ENCODE measurements at places on chromosomes 2 and 18.

DNA sequence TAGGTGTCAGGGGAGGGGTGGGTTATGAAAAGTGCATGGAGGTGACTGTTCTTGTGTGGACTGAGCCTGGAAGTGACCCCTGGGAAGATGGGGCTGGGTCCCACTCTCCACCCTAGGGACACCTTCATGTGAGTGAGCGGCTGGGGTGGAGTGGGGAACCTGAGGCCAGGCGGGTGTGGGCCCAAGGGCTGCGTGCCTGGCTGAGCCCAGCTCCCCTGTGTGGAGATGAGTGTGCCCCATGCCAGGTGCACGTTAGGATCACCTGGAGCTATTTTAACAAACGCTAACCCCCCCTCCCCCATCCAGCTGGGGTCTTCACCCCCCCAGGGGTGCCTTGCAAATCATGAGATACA lies 26.5 kb downstream of the ZAP70 start:
- no peak for DNase-seq

- DNase-seq = peak; percentile 57
Measured at GRCh38 chr2:105545730-105546627, 147.1 kb upstream of the FHL2 start.

DNA sequence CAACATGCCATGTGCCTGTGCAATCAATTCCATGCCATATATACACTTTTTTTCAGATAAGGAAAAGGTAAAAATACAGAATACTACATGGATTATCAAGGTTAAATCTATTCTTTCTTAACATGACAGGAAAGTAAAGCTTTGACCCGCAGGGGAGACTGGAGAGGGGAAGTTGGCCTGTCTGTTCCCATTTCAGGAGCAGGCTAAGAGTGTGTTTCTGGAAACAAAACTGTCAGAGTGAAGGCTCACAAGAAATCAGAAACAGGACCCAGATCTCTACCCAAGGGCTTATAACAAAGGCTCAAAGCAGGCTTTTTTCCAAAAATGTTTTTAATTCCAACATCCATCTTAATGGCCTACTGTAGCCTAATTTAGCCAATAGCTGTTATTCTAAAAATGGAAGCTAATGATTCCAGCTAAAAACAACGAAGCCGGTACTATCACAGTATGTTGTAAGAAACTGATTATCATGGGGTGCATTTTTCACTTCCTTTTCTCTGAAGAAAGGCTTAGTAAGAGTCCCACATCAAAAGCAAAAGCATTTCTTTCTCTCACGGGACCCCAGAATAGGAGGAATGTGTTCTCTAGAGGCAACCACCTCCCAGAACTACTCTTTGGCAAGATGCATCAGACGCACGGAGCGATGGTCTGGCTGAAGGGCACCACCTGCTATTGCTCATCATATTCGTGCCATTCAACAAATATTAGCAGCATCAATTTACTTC lies 41.4 kb downstream of the FECH start:
- DNase-seq = no peak

DNA sequence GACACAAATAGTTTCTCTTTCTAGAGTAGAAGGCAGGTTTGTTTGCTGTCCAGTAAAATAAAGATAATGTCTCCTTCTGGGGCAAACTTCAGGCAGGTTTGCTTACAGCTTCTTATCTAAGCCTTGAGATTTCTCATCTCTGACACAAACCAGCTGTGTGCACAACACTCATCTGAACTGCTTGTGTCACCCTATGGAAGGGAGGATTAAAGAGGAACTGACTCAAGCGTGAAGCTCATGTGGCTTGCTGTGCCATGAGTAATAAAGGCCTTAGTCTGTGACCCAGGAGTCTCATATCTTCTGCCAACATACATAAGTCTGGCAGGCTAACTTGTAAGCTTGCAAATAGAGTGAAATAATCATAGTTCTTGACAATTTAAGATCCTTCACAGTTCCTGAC lies 24.2 kb upstream of the CPO start:
- DNase-seq = no peak

GRCh38 chr2:226661789-226662545 lies 137.7 kb downstream of the IRS1 start:
- no peak for DNase-seq

DNA sequence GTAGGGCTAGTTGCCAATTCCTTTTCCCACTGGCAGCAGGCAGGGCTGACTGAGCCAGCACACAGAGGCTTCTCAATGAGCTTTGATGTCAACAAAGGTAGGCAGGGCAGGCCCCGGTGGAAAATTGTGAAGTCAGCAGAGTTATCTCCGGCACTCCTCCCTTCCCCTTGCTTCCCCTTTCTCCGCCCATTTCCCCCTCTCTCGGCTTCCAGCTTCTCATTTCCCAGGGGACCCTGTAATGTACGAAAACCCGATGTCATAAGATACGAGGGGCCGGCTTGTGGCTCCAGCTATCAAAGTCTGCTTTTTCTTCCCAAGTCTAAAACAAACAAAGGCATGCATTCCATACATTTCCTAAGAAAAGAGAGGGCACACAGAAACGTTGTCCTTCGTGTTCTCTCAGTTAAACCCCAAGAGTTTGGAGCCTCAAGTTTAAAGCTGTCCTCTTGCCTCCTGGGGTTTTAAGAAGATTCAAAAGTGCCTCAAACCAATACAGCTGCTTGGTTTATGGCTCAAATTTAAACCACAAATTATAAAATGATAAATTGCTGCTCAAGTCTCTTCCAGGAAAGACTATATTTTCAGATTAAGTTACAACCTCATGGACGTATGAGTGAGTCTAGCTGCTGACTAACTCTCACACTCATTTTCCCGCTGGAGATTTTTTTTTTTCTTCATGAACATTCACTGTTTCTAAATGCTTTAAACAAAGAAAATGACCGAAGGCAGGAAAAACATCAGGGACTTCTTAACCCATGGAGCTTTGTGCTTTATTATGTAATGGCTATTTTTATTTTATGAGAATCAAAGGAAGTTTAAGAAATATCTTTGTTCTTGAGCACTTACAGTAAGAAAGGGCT lies 27.2 kb upstream of the EML4 start:
- DNase-seq = no peak

- no peak for DNase-seq
Measured at GRCh38 chr2:39558906-39559305, 106.8 kb upstream of the TMEM178A start.

- DNase-seq = no peak
Measured at GRCh38 chr18:61803393-61803792, 89.4 kb downstream of the RNF152 start.

GRCh38 chr2:85659324-85659981 lies 8.5 kb downstream of the SFTPB start:
- no peak for DNase-seq

- DNase-seq = no peak
Measured at GRCh38 chr18:9926977-9927376, 13.2 kb downstream of the VAPA start.

All from activated naive CD4-positive, alpha-beta T cell (primary cell).